Prostate gland (tissue), 2 donors: ENCODE measurements at places on chromosomes 1 and 21. TPM values are rescaled to one million over a fixed set of nuclear protein-coding genes. Genes with fewer than 3 reads are reported as not detected.

DNA sequence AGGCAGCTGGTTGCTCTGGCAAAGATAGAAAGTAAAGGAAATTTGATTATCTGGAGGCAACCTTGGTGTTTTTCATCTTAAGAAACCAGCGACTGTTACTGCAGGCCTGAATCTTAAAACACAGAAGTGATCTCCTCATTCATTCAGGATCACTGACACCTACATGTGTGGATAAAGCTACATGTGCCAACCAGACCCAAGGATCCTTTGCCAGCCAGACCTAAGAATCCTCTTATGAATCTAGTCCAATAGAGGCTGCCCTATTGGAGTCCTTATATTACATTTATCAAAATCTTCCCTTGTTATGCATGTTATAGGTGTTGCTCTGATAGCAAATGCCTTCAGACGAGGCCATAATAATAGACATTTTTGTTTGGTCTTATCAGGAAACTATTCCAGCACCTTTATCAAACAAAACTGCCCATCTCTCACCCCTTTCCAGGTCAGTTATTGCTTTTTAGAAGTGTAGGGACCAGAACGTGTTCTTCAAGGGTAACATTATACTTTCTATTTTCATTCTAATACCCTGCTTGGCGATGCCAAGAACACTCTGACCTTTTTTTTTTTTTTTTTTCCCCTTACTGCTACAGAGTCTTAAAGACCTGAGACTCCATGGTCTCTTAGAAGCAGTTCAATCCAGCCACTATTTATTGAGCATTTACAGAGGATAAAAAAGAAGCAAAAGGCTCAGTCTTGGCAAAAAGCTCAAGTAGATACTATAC lies 175.5 kb upstream of the PTBP2 start:
- DNase-seq: no peak

Gene ICOSLG
- total RNA-seq: 3.4 TPM

Gene KMO
- 0.73 TPM for total RNA-seq

Gene PLA2G2A
- total RNA-seq: 106 TPM

Gene WNT9A
- 1.4 TPM for total RNA-seq
